ENCODE measurements at places on chromosomes 5 and 9. TPM values are rescaled to one million over a fixed set of nuclear protein-coding genes. Genes with fewer than 3 reads are reported as not detected.

The JMY gene
- polyA plus RNA-seq = 2.8 TPM

The SCGB3A1 gene
- 0.83 TPM for polyA plus RNA-seq

The GAS1 gene
- 1.1 TPM for polyA plus RNA-seq

The ZNF366 gene
- polyA plus RNA-seq = 1.6 TPM

The CNTNAP3B gene
- 6.8 TPM for polyA plus RNA-seq

The PURA gene
- polyA plus RNA-seq = 3.5 TPM

The ITGA2 gene
- 1.0 TPM for polyA plus RNA-seq

The RIOK2 gene
- polyA plus RNA-seq = 5.2 TPM

The DBH gene
- 4.9 TPM for polyA plus RNA-seq

The CCDC183 gene
- 4.8 TPM for polyA plus RNA-seq

The IFNA2 gene
- not detected for polyA plus RNA-seq

The ZNF483 gene
- polyA plus RNA-seq = 2.9 TPM

The QRFP gene
- polyA plus RNA-seq = not detected

The CHSY3 gene
- 0.53 TPM for polyA plus RNA-seq

The EMB gene
- polyA plus RNA-seq = 0.46 TPM

The ARHGEF39 gene
- 11.6 TPM for polyA plus RNA-seq

The INSYN2B gene
- 1.0 TPM for polyA plus RNA-seq

The C1QTNF2 gene
- 0.39 TPM for polyA plus RNA-seq

The WWC1 gene
- polyA plus RNA-seq = 29.0 TPM

The PRRX2 gene
- polyA plus RNA-seq = 0.51 TPM
